ENCODE measurements at places on chromosomes 1 and 21.

- no peak for DNase-seq
Measured at GRCh38 chr1:181135437-181135731, 46.9 kb downstream of the IER5 start.

DNA sequence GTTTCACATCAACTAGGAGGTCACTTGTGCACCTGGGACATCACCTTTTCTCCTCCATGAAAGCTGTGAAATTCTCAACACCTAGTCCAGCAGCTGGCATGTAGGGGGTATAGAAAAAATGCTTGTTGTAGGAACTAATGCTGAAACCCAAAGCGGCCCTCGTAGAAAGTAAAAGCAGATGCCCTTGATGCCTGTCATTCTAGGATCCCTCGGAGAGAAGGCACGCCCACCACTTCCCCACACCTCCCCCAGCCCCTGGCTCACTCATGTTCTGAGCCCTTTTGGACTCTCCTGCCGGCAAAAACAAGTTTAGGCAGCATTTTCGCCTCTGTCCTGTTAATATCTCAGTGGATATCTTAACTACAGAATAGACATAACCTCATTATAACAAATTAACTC is 36.5 kb downstream of the RIPK4 start:
- DNase-seq, result no peak

- no peak for DNase-seq
Measured at GRCh38 chr1:165080253-165080896, 276.1 kb downstream of the LMX1A start.

DNA sequence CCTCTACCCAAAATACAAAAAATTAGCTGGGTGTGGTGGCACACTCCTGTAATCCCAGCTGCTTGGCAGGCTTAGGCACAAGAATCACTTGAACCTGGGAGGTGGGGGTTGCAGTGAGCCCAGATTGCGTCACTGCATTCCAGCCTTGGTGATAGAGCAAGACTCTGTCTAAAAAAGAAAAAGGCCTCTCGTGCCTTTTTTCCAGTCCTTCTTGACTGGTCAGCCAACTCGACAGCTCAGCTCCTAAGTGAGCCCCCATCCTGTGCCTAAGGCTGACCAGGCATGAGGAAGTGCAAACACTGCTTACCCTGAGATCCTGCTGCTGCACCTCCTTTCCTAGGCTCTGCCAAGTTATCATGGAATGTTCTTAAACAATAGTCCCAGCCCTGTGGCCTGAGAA is 10.1 kb upstream of the PROK1 start:
- DNase-seq, result no peak

DNA sequence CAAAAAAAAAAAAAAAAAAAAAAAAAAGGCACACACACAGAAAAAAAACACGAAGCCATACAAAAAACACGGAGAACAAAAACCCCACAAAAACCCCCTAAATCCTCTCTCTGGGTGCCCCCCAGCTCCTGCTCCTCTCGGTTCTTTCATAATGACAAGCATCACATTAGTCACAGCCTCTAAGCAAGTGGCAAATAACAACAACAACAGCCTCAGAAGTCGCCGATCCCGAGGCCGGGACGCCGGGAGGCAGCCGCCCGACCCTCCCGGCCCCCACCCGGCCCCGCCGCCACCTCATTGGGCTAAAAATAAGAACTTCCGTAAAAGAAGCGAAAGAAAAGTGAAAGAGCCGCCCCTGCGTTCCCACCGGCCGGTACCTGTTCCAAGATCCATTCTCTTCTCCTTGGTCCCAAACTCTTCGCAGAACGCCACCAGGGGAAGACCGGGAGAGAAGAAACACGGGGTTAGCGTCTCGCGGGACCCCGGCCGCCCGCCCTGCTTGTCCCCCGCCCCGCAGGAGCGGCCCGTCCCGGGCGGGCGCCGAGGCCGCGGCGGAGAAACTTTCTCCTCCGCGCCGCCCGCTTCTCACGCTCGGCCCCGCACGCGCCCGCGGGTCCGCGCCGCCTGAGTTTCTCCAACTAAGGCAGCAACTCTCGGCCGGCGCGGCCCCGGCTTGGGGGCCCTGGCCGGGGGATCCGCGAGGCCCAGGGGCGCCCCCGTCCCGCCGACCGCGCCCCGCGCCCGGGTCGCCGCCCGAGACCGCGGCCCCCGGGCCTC is 102.8 kb downstream of the CASZ1 start:
- no peak for DNase-seq

DNA sequence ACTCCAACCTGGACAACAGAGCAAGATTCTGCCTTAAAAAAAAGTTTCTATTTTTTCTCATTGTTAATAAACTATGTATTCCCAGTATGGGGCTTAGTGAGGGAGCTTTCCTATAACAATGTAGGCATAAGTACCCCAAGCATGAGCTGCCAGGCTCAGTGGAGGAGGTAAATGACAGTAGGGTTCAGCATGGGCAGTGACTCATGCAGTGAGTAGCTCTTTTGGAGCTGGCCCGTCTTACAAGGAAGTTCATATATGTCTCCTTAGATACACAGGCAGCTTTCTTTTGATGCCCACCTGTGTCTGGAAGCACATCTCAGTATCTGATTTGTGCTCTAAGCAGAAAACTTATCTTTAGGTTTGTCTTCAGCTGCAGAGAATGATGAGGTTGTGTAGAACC is 57.9 kb downstream of the ZNF678 start:
- no peak for DNase-seq

- no peak for DNase-seq
Measured at GRCh38 chr1:119139857-119140176, 636 bp downstream of the WARS2 start.

DNA sequence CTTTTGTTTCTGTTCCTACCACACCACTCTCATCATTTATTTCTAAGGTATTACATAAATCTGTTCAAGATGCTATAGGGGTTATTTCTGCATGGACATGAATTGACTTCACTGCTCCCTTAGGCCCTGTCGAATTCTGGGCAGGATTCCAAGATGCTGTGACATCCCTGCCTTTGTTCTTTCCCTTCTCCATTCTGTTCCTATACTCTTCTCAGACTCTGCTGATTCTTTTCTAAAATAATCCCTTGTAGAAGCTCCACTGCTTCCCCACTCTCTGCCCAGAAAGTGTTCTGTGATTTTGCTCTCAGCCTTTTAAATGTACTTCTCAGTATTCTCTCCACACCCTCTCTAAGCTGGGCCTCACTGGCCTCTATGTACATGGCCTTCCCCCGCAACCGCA is 99.2 kb downstream of the PHTF1 start:
- no peak for DNase-seq

- no peak for DNase-seq
Measured at GRCh38 chr21:25970254-25970930, 200.2 kb downstream of the APP start.

DNA sequence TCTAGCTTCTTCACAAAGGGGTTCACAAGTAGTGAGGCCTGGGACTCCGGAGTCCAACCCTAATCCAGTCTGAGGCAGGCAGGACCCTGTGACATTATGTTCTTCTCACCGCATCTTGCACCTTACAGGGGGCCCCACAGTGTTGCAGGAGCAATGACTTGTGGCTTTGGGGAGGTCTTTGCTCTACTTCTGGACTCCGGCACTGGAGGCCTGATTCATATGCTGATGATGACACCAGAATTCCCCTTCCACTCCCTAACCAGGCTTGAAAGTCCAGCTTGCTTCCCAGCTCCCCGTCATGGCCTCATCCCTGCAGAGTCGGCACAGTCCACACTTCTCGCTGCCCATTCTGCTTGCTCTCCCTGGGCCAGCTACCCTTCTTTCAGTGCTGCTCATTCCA is 96.3 kb upstream of the SLC44A3 start:
- no peak for DNase-seq

DNA sequence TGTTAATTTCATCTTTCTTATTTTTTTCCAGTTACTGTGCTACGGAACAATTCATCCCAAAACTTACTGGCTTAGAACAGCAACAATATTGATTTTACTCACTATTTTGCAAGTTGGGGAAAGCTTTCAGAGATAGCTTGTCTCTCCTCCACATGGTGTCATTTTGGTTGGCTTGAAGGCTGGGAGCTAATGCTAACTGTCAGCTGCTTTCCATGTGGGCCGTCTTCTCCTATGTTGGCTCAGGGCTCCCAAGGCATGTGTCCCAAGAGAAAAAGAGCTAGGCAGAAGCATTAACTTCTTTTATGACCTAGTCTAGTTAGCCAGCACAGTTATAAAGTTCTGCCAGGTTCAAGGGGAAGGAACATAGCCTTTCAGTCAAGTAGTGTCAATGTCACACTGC is 33.9 kb upstream of the CASQ2 start:
- DNase-seq, result no peak

DNA sequence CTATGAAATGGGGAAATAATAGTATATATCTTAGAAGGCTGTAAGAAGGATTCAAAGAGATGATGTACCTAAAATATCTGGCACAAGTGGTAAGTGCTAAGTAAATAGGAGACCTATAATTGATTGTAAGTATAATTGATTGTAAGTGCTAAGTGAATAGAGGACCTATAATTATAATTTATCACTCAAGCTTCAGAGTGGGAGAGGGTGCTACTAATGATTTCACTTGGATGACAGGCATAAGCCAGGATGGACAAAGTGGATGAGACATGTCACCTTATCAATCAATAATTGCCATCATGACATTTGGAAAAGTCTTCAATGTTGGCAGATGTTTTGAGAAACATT is 11.2 kb downstream of the RCAN1 start:
- DNase-seq, result no peak

GRCh38 chr1:66274634-66275033 is 259.3 kb upstream of the SGIP1 start:
- no peak for DNase-seq
